AG08395 (cell line): ENCODE measurements at places on chromosomes 2 and 18.

GRCh38 chr2:169034256-169034655 lies 3.1 kb upstream of the ABCB11 start:
- no peak for DNase-seq

GRCh38 chr18:26086959-26087358 lies 3.5 kb downstream of the SS18 start:
- DNase-seq, result no peak

DNA sequence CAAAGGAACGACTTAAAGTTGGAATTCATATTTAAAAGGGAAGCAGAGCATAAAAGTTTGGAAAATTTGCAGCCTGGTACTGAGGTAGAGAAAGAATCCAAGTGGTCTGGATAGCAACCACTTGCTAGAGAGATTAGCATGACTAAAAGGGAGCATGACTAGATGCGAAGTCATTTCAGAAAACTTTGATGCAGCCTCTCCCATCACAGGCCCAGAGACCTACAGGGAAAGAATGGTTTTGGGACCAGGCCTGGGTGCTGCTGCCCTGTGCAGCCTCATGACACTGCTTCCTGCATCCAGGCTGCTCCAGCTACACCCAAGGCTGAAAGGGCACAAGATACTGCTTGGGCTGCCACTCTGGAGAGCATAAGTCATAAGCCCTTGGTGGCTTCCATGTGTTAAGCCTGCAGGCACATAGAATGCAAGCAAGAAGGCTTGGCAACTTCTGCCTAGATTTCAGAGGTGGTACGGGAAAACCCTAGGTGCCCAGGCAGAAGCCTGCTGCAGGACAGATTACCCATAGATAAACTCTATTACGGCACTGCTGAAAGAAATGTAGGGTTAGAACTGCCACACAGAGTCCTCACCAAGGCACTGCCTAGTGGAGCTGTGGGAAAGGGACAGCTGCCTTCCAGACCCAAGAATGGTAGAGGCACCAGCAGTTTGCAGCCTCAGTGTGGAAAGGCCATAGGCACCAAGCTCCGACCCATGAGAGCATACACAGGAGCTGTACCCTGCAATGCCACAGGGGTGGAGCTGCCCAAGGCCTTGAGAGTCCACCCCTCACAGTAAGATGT lies 12.6 kb upstream of the CHN1 start:
- peak; percentile 17 for DNase-seq

DNA sequence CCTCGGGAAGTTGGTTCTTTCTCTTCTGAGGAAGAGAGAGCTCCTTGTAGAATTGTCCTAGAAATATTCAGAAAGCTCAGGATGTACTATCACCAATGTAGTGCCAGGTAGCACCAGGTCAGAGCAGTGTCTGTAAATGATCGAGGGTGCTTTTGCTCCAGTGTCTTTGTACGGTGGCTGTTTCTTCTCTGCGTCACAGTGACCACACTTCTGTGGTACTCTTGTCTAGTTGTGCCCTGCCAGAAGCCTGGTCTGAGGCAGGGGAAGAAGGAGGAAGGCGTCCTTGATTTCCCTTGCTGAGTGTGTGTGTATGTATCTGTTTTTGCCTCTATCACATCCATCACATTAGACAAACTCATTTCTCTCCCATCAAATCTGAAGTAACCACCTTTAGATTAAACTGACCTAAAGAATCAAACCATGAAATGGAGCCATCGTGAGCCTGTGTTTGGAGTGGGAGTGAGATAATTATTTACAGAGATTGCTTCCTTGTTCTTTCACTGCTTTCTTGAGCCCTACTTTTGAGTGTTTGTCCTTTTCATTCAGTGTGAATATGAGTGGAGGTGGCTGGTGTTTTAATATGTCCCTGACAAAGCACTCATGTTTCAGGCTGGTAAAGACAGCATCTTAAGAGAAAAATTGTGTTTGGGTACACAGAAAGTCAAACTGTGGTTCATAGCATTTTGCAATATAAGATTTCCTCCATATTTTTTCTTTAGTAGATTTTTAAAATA lies 97.2 kb downstream of the ACOXL start:
- no peak for DNase-seq

GRCh38 chr18:29418136-29418535 lies 1241.2 kb upstream of the CDH2 start:
- peak; percentile 39 for DNase-seq

DNA sequence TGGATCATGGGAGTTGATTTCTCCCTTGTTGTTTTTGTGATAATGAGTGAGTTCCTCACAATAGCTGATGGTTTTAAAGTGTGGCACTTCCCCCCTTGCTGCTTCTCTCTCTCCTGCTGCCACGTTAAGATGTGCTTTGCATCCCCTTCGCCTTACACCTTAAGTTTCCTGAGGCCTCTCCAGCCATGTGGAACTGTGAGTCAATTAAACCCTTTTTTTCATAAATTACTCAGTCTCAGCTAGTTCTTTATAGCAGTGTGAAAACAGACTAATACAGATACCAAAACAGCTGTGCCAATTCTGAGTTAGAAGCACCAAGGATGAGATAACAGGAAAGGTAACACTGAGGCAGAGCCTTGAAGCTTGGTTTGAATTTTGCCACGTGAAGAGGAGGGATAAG lies 44.7 kb downstream of the ITSN2 start:
- DNase-seq, result no peak

DNA sequence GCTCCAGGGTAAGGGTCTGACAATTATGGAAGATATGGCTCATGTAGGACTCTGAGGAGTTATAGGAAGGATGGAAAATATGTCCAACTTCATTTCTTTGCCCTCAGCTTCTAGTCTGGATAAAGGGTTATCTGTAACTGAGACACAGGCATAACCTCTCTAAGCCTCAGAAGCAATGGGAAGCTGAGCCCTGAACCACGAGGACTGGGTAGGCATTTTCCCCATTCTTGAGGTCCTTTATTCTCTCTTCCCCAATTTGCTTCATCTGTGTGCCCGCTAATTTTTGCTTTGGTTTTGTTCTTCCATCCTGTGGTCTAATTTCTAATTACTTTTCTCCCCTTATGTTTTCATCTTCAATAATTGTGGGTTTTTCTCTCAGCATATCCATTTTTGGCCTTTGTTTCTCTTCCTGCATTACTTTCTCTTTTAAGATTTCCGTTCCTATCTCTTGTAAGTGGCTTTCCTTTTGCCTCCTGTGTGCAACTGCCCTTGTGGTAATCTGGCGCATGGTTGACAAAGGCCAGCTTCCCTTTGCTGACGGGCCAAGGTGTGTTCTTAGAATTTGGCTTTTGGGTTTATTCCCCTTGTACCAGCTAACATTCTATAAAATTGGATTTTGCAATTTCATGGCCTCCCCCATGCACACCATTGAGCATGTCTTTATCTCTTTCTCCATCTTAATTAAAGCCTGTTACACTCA lies 343.8 kb downstream of the TXNL1 start:
- no peak for DNase-seq

DNA sequence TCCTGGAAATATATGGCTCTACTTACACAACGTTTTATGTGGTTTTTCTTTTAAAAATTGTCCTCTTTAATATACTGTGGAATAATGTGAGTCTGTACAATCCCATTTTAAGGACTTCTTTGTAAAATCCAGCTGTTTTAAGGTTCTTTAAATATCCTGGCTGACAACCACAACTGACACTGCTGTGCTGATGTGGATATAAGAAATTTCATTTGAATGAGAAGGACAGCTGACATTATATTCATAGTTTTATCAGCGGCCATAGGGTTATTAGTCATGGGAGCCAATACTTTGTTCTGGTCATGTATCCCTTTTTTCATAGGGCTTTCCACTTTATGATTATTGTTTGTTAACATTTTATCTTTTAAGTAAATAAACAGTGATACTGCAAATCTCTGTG lies 169.5 kb downstream of the CAMKMT start:
- no peak for DNase-seq

GRCh38 chr18:7544686-7545085 lies 22.4 kb upstream of the PTPRM start:
- DNase-seq, result no peak

- no peak for DNase-seq
These were observed 89.1 kb downstream of the SMC6 start for GRCh38 chr2:17664534-17664933.

DNA sequence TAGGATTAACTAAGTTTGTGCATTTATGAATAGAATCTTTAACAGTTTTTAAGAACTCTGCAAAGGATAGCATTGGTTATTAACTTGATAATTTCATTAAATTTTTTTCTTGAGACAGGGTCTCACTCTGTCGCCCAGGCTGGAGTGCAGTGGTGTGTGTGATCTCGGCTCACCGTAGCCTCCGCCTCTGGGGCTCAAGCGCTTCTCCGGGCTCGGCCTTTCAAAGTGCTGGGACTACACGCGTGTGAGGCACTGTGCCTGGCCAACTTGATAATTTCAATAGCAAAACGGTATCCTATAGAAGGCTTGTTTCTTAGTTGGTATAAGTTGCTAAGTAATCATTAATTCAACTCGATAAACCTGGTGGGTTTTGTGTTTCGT lies 38.0 kb downstream of the ADNP2 start:
- DNase-seq, result no peak

DNA sequence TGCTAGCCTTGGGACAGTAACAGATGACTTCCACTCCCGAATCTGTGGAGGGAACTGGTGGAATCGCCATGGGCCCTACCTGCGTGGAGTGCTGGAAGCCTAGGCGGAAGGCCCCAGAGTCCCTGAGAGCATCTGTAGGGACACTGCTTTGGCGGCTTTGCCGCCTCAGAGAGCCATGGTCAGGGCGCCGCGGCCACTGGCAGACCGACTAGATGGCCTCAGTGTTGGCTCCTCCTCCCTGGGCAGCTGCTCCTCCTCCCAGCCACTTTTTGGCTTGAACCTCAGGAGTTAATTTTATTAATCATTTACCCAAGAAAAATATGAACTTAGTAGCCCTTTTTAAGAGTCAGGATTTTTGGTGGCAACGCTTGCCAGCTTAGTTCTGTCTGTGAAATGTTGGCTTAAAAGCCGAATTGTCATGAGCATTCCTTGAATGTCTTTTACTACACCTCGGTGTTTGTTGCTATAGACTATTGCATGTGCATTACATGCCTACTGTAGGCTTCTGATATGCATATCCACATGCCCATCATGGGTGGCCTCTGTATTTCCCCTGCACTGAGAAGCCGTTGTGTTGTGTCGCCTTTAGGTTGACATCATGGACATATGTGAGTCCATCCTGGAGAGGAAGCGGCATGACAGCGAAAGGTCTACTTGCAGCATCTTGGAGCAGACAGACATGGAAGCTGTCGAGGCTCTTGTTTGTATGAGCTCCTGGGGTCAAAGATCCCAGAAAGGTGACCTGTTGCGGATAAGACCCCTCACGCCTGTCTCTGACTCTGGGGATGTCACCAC lies 2.4 kb downstream of the KLF11 start:
- DNase-seq, result no peak

DNA sequence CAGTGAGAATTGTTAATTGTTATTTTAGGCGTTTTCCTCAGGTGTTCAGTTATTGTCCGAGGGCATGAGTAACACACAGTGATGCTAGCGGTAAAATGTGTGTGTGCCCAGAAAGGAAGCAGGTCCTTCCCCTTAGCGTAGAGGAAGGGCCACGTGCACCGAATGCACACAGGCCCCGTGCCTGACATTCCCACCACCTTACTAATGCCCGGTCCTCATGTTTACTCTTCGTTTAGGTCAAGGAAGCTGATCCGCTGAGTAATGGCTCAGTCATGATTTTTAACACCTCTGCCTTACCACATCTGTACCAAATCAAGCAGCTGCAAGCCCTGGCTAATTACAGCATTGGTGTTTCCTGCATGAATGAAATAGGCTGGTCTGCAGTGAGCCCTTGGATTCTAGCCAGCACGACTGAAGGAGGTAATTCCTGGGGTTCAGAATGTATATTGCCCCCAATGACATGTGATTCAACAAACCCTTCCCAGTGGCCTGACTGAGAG lies 76.7 kb downstream of the MERTK start:
- DNase-seq, result peak; percentile 24

DNA sequence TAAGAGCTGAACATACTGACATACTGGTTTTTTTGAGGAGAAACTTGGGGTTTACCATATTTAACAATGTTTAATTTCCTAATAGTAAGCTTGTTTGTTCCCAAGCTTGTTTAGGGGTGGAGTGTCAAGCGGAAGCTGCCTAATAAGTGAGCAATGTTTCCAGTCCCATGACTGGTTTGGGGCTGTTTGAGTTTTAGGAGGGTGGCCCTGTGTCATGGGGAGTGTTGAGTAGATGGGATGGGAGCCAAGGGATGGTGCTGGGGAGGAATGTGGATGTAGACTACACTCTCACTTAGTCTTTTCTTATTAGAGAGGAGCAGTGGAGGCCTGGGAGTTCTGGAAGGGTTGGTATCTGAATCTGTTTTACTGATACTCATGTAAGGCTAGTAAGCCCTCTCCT lies 128.5 kb downstream of the TANC1 start:
- peak; percentile 40 for DNase-seq

DNA sequence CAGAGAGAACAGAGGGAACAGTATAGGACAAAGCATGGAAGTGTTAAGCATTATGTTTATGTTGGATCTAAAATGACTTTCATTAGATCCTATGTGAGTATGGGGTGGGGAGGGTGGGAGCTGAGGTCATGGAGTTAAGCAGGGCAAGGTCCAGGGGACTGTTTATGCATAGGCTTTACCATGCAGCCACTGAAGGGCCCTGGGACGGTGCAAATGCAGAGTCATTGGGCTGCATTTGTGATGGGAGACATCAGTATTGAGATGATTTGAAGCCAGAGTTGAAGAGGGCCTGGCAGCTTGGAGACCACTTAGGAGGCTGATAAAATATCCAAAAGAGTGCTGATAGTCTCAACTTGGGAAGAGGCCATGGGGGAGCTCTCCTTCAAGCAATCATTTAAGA lies 22.7 kb downstream of the IL1RL2 start:
- DNase-seq, result no peak

GRCh38 chr18:32380559-32380958 lies 90.1 kb downstream of the GAREM1 start:
- no peak for DNase-seq

DNA sequence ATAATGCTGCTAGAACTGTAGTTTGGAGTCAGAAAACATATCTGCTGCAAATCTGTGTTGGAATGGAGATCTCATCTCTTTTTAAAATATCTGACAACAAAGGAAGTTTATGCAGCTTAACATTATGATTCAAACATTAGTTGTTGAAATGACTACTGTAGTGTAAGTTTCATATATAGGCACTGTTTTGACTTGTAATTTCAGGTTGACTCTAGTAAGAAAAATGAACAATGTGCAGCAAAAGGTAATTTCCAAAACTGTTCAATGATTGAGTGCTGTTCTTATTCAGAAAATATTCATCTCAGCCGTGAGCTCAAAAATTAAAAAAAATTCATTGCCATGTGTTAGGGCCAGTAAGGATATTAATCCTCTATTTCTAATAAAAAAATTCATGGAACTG lies 48.5 kb downstream of the CCDC138 start:
- DNase-seq, result no peak

DNA sequence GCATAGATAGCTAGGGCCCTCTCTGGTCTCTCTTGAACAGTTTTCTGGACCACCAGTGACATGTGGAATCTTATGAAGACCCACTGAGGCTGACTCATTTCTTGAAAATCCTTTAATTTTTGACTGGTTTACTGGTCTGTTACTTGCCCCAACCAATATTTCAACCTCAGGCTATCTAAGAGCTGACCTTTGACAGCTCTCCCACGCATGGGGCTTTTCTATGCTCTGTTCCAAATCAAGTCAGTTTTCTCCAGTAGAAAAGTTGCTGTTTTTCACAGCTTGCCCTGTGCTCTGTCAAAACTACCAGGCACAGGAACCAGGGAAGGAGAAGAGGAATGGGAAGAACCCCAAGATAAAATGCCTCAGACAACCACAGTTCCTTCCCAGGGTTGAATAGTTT lies 46.0 kb upstream of the MTIF2 start:
- no peak for DNase-seq

- DNase-seq, result no peak
These were observed 93.6 kb upstream of the SNTG2 start for GRCh38 chr2:857081-857480.

- no peak for DNase-seq
These were observed 105.5 kb upstream of the RGPD4 start for GRCh38 chr2:107721178-107721577.

- no peak for DNase-seq
These were observed 418.0 kb upstream of the UBE2E3 start for GRCh38 chr2:180562378-180562777.
